ENCODE measurements at places on chromosomes 7 and 10. TPM values are rescaled to one million over a fixed set of nuclear protein-coding genes. Genes with fewer than 3 reads are reported as not detected.

GRCh38 chr7:3607847-3608246 is 306.8 kb downstream of the SDK1 start:
- DNase-seq = no peak

DNA sequence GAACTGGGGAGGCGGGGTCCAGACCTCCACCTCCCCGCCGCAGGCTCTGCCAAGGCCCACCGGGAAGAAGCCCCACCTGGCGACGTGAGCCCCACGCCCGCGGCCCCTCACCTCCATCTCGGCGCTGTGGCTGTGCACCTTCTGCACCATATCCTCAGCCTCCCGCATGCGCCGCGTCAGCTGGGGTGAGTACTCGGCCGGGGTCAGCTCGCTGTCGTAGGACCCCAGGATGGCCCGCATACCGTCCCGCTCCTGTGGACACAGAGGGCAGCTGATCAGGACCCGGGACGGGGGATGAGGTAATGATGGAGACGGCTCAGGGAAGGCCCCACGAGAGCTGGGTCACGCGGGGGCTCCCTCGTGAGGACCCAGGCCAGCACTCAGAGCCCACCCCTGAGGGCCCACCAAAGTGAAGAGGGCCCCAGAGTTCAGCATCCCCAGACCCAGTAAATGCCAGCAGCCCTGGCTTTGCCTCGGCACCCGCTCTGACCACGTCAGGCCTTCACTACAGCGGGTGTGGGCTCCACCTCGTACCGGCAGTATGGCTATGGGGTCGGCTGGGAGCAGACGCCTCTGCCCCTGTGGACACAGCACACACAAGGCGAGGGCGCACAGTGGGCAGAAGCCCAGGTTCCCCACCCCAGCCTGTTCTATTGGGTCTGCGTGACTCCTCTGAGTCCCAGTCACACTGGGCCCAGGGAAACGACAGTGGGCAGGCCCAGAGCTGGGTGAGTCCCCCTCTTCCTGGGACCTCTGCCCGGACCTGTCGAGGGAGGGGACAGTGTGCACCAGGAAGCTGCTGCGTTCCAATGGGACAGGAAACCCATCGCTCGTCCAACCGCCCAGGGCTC is 218.1 kb downstream of the MAD1L1 start:
- DNase-seq = no peak

The SLC13A1 gene
- not detected for total RNA-seq

DNA sequence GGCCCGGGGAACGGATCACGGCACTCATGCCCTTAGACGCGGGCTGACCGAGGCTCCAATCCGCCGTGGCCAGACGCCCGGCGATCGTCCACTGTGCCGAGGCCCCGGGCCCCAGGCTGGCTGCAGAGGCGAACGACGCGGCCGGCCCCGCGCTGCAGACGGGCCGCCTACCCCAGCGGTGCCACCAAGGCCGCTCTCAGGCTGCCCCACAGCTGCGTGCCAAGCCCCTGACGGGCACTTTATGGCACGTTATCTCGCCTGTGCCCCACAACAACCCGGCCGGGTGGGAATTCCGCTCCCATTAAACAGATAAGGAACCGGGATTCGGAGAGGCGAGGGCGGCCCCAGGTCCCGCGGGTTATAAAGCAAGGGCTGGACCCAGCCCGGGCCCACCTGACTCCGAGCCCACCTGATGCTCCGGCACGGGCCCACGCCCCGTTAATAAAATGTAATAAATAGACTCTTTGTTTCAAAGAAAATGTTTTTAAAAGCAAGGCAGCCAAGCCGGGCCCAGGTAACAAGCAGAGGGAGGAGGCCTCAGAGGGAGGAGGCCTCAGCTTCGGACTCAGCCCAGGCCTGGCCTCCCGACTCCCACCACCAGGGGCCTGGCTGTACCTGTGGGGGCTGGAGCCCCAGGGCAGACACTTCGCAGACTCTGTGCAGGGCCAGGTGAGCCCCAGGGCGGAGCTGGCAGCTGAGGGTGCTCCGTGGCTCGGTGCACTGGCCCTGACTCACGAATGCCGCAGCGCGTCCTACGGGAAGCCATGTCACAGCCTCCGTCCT is 79.7 kb downstream of the FOXL3 start:
- DNase-seq = no peak

DNA sequence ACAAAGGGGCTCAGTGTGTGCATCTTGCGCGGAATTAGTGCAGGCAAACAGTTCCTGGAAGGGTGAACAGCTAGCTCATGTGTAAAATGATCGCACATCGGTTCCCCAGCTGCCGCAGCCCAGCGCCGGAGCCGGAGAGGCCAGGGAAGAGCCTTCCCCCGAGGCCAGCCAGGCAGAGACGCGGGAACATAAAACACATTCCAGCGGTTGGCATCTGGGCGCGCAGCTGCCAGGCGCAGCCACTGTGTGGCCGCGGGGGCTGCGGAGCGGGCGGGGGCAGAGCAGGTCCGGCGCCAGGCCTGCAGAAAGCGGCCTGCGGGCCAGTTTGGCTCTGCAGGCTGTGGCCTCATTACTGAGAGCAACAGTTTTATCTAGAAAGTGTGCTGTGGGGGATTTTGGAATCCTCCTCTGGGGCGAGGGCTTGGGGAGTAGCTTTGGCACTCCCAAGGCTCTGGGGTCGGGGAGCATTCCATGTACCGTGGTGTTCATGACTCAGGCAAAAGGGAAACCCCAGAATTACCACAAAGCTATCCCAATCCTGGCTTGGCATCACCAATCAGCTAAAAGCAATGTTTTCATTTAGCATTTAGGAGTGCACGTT is 74.3 kb downstream of the SAMD9 start:
- no peak for DNase-seq

- DNase-seq = no peak
Measured at GRCh38 chr7:101271021-101271420, 26.1 kb upstream of the FIS1 start.

The ABLIM1 gene
- total RNA-seq = 48.3 TPM

GRCh38 chr10:69321865-69322264 is 43.6 kb downstream of the HK1 start:
- DNase-seq = no peak

GRCh38 chr7:101542527-101543241 is 86.4 kb downstream of the MYL10 start:
- DNase-seq = peak; percentile 63

DNA sequence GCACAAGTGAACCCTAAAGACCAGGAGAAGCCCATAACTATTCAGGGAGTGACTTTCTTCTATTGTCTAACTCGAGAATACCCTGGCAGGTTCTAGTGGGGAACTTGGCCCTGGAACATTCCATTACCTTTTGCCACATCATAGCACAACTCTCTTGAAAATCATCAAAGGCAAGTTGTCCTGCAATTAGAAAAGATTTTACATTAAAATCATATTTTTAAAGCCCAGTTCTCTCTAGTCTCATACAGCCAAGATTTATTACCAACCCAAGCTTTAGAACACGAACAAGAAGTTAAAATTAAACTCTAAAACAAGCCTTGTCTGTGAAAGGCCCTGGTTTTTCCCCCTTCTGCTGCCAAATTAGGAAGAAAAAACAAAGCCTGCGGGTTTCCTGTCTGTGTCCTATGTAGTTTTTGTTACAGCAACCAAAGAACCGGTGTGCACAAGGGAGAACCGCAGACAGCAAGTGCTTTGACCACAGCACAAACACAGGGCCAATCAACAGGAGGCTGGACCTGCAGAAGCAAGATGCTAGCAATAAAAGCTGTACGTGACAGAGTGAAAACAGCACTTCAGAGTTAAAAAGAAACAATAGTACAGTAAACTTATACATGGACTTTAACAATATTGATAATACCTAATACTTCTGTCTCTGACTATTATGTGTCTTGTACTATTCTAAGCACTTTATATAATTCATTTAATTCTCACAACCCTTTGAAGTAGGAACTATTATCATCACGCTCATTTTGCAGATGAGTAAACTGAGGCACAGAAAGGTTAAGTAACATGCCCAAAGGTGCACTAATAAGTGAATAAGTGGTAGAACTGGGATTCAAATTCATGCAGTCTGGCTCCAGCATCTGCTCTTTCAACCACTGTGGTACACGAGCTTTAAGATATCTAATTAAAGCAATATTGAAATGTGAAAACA is 65.8 kb downstream of the STK17A start:
- peak; percentile 88 for DNase-seq

DNA sequence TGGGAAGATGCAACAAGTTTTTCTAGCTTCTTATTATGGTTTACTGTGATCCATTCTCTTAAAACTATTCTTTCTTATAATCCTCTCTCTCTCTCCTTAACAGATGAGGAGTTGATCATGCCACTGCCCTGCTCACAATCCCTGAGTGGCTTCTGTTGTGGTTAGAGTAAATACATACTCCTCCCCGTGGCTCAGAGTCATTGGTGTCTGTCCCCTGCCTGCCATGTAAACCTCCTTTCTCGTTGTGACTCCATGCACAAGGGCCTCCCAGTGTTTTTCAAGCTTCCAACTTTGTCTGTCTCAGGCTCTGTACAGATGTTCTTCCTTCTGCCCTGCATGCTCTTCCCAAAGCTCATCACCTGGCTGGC is 20.4 kb downstream of the CCNY start:
- DNase-seq = no peak

The ZP3 gene
- 1.6 TPM for total RNA-seq

The RARRES2 gene
- not detected for total RNA-seq

All from CD8-positive, alpha-beta memory T cell (primary cell).